ENCODE measurements at places on chromosomes 6 and 20.

- DNase-seq = no peak
Measured at GRCh38 chr6:110768057-110768456, 47.2 kb downstream of the CDK19 start.

GRCh38 chr20:53328961-53329360 is 264.7 kb downstream of the ZNF217 start:
- DNase-seq = no peak

DNA sequence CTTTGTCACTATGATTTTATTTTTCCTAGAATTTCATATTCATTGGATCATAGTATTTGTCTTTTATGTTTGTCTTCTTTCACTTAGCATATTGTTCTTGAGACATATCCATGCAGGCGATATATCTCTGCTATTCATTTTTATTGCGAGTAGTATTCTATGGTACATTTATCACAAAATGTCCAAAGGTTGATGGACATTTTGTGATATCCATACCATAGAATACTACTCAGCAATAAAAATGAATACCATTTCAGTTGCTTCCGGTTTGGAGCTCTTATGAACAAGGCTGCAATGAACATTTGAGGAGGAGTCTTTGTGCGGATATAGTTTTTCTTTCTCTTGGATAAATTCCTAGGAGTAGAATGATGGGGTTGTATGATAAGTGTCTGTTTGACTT is 28.8 kb upstream of the EYA2 start:
- DNase-seq = no peak

DNA sequence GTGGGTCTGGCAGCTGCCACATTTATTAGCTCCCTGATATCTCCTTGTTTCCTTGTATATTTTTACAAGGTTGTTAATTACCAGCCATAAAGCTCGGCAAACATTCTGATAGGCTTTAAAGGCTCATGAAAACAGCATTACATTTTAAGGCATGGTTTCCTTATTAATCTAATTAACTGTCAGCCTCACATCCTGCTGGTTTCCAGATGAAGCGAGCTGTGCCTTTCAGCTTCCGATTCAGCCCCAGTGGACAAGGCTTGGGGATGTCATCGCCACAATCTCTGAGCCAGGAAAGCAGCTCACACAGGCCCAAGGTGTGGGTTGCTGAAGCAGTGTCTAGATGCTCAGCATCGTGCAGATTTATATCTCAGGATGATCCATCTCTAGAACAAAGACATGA is 66.0 kb upstream of the RALY start:
- no peak for DNase-seq

- DNase-seq = no peak
Measured at GRCh38 chr6:102619585-102619984, 1226.1 kb downstream of the GRIK2 start.
